ENCODE measurements at places on chromosomes 3 and 15.

DNA sequence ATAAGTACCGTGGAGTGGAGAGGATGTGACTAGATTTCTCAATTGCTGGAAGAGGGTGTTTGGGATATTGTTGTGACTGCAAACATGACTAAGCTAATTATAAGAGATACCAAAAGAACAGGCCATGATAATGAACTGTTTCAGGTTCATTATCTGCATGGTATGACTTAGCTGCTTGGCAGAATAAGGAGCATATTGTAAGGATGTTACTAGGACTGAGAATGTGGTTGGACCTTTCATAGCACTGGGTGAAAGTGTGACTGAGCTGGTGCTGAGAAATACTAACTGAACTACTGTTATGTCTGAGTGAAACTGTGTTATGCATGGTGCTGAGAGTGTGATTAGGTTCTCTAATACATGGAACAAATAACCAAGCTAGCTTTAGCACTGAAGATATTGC, 11.0 kb downstream of the SCN10A start:
- no peak for DNase-seq

DNA sequence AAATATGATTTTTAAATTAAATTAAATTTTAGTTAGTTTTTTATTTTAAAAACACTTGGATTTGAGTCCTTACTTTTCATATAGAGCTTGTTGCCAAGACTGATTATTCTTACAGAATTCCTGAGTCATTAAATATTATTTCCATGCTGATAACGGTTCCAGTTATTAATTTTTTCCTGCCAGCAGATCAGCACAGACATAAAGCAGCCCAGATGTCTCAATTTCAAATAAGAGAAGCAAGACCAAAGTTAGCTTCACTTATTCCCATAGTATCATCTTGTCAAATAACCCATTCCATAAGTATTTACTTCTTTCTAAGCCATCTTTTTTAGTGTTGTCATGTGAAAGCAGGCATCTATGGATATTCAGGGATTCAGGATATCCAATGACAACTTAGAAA, 75.3 kb downstream of the SSR3 start:
- DNase-seq: no peak

DNA sequence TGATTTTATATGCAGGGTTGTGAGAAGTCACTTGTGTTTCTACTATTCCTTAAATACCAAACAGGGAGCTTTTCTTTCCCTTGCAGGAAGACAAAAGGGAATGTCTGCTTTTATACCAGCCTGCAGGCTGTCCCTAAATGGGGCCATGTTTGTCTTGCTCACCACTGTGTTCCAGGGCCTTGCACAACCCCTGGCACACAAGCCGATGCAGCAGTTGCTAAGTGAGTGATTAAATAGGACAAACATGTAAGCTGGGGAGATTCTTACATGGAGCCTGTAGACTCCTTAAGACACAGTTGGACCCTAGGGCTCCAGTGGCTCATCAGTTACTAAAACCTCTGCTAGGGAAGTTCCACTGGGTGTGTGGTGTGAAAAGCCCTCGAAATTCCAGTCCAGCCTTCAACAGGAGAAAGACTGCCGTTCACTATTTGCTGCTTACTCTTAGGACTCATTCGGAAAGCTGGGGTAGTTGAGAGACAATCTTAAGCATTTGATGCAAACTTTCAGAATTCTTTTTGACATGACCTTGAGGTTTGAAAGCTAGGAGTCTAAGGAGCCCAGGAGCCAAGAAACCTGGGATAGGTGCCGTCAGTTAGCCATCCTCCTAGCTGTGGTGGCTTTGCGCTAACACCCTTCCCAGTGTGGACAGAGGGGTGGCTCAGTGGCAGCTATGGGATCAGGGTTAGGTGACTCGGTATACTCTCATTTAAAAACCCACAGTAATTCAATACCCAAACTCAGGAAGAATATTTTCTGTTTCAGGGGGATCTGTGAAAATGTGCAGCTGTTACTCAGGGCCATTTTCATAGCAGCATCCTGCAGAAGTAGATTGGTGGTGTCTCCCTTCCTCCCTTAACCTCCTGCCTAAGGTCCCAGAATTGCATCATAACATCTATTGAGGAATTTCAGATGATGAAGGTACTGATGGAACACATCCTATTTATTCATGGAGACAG, 39.1 kb downstream of the SYNM start:
- DNase-seq: no peak

DNA sequence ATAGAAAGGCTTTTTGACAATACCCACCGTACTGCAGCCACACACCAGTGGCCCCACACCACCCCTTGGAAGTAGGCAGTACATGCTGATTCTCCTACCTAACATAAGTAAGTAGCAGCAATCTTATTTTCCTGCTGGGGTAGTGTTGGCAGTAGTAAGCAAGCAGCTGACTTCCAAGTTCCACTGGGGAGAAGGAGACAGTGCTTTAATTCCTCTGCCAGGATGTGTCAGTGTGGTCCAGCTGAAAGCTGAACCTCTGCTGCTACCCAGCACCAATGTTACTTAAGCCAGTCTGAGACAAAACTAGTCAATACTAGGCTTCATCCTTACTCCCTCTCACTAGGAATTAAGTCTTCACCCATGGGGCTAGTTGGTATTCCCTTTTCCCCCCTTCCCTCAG, 74.7 kb downstream of the DZIP3 start:
- no peak for DNase-seq

DNA sequence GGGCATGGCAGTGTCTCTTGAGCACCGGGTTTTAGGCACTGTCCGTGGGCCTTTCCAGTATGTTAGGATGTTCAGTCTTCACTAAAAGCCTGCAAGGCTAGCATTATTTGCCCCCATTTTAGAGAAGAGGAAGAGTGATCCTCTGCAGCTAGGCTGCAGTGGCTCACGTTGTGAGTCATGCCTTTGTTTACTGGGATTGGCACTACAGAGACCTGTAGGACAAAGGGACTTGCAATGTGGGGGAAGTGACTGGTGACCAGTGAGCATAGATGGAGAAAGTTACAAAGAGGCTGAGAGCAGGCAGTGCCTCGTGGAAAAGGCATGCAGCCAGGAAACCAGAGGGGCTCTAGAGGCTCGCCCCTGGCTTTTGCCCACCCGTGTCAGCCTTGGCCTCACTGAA, 26.8 kb upstream of the CPNE9 start:
- no peak for DNase-seq

GRCh38 chr3:153284282-153284938, 122.4 kb downstream of the RAP2B start:
- DNase-seq: no peak

DNA sequence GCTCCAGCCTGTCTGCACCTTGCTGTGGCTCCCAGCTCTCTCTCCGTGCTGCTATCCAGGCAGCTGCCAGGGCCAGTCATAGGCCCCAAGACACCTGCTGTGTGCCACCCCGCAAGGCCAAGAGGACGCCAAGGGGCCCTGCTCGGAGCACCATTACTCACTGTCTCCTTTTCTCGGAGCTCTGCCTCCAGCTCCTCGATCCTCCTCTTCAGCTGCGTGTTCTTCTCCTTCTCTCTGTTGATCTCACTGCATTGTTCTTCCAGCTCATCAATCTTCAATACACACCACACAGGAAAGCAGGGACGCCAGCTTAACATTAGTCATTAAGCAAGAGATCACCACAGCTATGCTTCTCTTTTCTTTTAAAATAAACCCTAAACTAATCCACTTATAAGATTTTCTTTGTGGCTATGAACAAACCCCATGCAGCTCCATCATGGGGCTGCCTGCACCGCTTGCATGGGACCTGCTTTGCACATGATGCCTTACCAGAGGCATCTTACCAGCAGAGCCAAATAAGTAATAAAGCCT, 42.6 kb downstream of the WHAMM start:
- no peak for DNase-seq

- no peak for DNase-seq
These were observed 23.9 kb downstream of the SLC30A4 start for GRCh38 chr15:45498701-45499100.

GRCh38 chr3:191019855-191020254, 157.4 kb upstream of the GMNC start:
- DNase-seq: no peak

GRCh38 chr3:107938143-107938542, 152.7 kb downstream of the CD47 start:
- DNase-seq: no peak

GRCh38 chr3:133937061-133937686, 41.5 kb upstream of the RAB6B start:
- DNase-seq: no peak

- no peak for DNase-seq
These were observed 692.9 kb downstream of the ZPLD1 start for GRCh38 chr3:103127737-103128136.

- DNase-seq: no peak
These were observed 329.3 kb downstream of the TBL1XR1 start for GRCh38 chr3:176867681-176868663.

DNA sequence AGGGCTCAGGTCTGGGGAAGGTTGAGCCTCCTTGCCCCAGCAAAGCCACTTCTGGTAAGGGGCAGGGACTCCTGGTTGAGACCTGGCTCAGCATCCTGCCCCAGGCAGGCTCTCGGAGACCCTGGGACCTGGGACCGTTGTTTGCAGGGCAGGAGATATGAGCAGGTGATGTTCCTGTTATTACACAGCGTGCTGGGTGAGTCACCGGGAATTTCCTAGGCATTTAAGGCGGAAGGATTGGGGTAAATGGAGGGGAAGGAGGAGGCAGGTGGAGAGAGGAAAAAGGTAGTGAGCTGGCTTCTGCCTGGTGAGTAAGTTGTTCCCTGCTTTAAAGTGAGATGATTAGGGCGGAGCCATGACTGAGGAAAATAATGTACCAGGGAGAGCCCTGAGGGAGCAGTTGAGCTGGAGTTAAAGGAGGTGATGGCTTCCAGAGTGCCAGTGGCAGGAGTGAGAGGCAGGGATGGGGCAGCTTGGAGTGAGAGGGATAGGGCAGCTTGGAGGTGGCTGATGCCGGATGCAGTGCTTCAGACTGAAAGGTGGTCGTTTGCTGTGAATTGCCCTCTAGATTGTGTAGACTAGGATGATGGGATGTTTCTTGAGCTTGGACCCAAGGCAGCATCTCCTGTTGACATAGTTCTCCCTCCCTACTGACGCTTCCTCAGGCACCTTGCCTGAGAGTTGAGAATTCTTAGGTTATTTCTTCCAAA, 79.4 kb downstream of the AAGAB start:
- DNase-seq: no peak

- no peak for DNase-seq
These were observed 33.2 kb downstream of the SLC25A26 start for GRCh38 chr3:66253790-66254620.

GRCh38 chr3:192061426-192061825, 600.5 kb downstream of the PYDC2 start:
- no peak for DNase-seq

DNA sequence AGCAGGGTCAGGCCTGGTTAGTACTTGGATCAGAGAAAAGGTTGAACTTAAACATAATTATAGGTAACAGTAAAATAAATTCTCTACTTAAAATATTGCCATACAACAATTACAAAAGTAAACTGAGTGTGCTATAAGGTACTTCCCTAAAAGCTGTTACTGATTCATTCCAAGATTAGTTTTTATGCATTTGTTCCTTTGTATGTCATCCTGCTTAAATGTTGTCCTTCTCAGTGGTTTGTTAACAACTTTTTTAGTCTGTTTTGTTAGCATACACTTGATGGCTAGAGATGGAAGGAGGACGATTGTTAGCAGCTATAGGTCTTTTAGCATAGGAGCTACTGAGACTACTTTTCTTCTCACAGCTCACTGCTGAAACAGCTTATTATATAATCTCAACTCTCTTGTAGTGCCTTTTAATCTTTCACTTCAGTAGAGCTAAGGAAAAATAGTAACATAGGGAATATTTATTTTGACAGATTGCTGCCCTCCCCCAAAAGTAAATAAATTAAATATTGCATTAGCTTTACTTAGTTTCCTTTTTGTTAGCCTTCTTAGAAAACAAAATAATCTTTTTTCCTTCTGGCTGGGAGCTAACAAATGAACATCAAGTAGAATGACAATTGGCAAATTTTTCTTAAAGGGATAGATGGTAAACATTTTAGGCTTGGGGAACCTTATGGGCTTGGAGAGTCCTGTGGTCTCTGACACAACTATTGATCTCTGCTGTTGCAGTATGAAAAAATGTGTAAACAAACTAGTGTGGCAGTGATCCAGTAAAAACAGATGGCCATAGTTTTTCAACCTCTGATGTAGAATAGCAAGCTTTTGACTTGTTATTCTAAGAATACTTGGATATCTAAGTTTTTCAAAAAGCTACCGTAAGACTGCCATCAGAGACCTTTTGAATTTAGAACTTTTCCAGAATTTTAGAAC, 39.5 kb downstream of the USP8 start:
- no peak for DNase-seq

- DNase-seq: no peak
These were observed 21.7 kb upstream of the FMN1 start for GRCh38 chr15:33215941-33216872.

- no peak for DNase-seq
These were observed 60.0 kb upstream of the CHD2 start for GRCh38 chr15:92840149-92840548.

DNA sequence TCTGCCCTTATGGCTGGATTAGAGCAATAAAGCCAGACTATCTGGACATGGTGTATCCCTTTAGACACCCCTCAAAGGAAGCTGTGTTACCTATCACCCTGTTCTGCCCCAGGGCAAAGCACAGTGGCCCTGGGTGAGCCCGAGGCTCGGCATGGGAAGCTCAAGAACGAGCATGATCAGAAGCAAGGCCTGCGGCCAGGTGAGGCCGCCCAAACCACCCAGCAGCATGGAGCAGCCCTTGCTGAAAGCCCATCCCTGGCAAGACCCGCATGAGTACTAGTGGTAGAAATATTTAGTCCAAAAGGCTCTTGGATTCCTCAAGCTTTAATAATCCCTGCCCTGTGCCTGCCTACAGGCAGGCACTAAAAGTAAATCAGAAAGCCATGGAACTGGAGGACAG, 261.1 kb downstream of the MEX3B start:
- DNase-seq: no peak

- no peak for DNase-seq
These were observed 761.0 kb downstream of the ROBO2 start for GRCh38 chr3:77800893-77801292.

GRCh38 chr3:146035366-146035765, 125.6 kb downstream of the PLOD2 start:
- no peak for DNase-seq

DNA sequence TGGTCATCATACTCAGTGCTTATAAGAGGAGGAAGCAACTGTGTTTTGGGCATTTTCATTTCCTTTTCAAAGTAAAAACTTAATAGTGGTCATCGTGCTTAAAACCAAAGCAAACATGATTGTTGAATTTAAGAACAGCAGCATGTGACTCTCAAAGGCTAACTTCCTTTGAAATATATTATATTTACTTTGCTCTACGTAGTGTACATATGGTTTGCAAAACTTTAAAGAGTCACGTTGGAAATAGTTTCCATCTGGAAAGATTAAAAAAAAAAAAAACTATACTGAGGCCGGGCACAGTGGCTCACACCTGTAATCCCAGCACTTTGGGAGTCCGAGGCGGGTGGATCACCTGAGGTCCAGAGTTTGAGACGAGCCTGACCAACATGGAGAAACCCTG, 367.9 kb upstream of the BCHE start:
- DNase-seq: no peak

GRCh38 chr3:189626286-189626685, 4.9 kb upstream of the TP63 start:
- no peak for DNase-seq

All from hypothalamus (tissue), 51 donors.